Astrocyte of the cerebellum (primary cell): ENCODE measurements at places on chromosomes 2 and 18.

- DNase-seq = peak; percentile 18
These were observed 459.9 kb upstream of the CELF4 start for GRCh38 chr18:38025433-38026038.

DNA sequence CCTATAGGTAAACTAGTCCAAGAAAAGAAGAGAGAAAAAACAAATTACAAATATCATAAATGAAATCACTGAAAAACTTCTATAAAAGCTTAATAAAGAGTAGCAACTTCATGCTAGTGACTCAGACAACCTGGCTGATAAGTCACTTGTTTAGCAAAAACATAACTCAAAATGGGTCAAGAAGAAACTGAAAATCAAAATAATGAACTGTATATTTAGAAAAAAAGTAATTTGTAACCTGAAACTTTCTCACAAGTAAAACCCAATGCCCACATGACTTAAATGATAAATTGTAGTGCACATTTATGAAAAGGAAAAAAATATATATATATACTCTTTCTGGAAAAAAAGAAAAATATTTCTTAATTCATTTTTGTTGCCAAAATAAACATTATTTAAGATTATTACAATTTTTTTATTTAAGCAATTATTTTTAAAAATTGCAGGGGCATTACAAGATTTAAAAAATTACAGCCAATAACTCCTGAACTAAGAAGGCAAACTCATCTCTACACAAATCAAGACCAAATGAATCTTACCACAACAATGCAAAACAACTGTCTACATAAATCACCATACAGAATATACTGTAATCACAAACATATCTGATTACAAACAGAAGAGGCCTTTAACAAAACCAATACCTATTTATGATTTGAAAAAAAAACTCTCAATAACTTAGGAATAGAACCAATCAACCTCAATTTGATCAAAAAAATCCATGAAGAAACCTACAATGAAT lies 406.3 kb downstream of the CDH7 start:
- DNase-seq = no peak

DNA sequence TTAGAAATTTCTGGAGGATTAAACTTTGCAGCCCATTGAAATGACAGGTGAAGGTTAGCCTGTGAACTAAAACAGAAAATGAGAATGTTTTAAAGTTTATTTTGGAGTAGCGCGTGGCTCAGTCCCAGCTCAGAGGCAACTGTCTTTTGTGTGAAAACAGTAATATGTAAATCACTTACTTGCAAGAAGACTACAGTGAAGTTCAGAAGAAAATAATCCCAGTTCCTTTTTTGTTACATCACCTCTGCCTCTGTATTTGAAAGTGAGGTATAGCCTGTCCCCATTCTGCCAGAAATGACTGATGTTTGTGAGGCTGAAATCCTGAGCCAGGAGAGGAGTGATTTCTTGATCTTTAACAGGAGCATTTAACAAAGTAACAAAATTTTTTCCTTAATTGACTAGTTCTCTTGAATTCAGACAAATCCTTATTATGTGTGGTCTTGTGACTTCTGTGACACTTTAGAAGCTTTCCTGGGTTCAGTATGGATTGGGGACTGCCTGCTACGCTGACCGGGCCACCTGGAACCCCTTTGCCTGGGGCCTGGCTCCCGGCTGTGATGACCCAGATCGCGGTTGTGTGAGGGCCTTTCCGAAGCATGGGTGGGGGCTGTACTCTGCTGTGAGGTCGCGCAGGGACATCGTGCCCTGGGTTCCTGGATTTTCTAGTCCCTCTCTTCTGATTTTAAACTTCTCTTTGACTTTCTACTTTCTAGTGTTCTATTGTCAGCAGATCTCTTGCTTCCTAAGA lies 24.3 kb downstream of the TRAPPC12 start:
- DNase-seq = no peak

- DNase-seq = peak; percentile 75
These were observed 81.7 kb downstream of the BCL2L11 start for GRCh38 chr2:111202266-111203040.

DNA sequence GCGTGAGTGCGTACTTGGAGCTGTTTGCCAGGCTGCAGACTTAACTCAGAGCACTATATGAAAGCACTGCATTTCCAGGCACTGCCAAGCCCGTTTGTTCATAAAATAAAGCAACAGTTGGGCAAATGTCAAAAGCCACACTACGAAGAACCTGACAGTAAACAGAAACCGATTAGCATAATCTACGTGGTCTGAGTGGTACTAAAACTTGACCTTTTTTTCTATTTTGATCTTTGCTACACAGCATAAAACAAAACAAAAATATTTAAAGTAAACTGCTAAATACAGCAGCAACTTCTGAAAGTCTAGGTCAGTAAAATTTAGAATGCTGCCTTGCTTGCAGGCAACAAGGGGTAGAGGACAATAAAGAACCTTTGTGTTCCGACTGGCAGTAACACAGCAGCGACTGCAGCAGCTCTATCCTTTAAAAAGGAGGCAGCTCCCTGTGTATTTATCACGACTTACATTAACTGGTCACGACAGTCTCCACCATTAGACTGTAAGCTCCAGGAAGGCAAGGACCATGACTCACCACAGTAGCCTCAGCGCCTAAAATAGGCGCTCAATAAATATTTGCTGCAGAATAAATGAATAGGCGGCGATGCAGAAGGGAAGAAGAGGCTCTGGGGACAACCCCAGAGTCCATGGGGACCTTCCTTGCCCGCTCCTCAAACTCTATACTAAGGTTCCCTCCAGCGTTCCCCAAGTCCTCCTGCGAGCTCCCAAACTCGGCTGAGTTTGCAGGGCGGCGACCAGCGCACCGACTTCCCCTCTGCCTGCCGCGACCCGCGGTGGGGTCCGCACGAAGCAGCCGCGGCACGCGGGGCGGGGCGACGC lies 902 bp downstream of the SS18 start:
- DNase-seq = peak; percentile 8

- no peak for DNase-seq
These were observed 69.9 kb upstream of the DLX2 start for GRCh38 chr2:172172513-172173173.

- DNase-seq = no peak
These were observed 35.4 kb downstream of the PSD4 start for GRCh38 chr2:113209011-113209645.

- DNase-seq = peak; percentile 34
These were observed 773.9 kb upstream of the LRATD1 start for GRCh38 chr2:13858626-13859025.

- no peak for DNase-seq
These were observed 1.9 kb downstream of the FIGN start for GRCh38 chr2:163733956-163734355.

DNA sequence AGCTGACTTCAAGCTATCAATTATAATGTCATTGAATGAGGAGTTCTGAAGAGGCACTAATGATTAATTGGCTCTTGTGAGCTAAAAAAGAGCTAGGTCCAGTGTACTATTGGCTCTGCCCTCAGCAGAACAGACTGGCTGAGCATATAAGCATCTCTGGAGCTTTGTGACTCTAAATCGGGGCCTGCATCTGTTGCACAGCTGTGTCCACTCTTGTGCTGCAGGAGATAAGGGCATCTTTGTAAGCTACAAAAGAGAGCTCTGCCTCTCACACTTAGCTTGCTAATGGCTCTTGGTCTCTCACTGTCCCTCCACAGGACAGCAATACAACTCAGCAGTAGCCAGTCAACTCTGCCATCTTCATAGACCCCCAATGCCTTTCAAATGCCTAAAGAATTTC lies 61.5 kb upstream of the L3MBTL4 start:
- no peak for DNase-seq

DNA sequence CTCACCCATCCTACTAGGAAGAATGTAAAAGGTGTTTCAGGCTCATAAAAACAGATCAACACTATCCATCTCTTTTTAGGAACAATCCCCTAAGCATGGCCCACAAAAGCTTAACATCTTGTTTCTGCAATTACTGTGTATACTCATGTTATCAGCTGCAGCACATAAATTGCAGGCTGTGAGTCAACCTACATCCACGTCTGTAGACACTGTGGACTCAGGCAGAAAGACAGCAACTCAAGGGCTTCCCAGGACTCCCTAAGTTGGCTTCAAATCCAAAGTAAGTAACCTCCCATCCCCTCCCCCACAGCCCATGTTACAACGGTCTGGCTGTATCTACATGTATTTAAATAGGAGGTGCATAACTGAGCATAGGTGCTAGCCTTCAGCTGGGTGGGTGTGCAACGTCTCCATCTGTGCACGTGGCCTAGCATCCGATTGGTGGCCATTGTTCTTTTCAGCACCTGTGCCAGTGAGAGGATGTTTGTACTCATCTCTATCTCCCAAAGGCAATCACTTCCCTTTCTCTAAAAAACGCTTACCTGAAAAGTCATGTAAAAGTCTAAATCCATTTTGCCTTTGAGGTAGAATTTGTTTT lies 30.1 kb downstream of the UXS1 start:
- no peak for DNase-seq

DNA sequence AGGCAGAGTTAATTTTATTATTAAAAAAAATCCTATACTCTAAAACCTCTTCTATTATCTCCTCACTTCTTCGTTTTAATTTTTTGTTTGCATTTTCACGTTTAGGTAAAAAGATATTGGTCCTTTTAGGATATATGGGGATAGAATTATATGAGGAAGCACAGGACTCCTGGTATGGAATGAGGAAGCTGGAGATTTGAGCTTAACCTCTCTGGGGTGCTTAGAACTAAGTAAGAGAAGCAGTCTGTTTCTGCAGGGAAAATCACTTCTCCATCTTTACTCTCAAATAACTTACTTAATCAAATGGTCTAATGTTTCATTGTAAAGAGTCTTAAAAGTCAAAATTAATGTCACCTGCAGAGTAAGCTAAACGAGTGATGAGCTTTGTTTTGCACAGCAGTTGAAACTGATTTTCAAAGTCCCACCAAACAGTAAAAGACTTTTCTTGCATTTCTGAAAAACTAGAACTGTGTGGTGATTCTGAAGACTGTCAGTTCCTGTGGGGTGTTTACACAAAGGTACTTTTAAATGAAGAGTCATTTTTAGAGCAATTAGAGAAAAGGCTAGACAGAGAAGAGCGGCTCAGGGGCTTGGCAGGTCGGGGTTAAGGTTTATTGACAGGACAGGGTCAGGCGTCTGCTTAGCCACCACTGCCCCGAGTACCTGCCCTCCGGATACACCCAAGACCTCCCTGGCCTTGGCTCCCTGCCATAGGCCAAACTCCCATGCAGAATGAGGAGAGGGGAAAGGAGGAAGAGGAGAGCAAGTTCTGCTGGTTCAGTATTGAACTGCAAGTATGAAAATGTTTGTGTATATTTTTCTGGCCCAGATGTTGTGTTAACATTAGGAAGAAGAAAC lies 21.6 kb downstream of the METAP1D start:
- DNase-seq = no peak

DNA sequence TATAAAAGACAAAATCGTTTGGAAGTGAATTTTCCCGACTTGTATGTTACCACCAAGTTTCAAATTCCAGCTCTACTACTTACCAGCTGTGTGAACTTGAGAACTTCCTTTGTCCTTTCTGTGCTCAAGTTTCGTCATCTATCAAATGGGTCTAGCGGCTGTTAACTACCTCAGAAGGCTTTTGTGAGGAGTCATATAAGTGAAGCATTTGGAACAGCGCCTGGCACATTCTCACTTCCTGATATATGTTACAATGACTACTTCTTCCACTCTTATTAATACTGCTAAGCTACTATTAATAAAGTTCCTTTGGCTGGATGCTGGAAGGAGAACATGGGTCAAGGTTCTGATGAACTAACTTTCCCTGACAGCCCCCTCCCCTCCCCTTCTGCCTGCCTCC lies 104.5 kb downstream of the MEIS1 start:
- no peak for DNase-seq

DNA sequence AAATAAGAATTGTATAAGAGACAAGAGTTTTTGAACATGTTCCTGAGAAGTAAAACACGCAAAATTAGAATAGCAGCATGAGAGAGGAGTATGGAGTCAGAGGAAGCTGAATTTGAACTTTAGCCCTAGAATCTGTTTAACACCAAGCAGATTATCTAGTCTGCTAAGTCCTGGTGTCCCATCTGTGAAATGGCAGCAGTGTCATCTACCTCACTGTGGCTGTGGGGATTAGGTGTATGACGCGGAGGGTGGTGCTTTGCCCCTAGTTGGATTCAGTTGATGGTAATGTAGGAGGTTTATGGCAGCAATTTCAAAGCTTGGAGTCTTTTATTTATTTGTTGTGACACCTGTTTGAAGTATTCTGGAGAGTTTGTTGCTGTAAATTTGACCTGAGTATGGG lies 79.2 kb downstream of the ZNF532 start:
- DNase-seq = no peak

DNA sequence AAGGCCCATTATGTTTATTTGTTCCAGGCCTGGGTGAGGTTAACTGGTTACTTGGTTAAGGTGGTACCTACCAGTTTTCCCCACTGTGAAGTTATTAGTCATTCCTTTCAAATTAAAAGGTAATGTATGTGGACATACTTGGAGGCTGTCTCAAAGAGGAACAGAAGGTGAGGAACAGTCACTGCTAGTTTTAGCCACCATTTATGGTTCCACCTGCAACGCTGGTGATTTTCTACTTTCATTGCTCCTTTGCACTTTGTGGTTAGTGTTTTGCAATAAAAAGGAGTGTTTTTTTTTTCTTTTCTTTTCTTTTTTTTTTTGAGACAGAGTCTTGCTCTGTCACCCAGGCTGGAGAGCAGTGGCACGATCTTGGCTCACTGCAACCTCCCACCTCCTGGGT lies 6.1 kb upstream of the ST6GAL2 start:
- no peak for DNase-seq

DNA sequence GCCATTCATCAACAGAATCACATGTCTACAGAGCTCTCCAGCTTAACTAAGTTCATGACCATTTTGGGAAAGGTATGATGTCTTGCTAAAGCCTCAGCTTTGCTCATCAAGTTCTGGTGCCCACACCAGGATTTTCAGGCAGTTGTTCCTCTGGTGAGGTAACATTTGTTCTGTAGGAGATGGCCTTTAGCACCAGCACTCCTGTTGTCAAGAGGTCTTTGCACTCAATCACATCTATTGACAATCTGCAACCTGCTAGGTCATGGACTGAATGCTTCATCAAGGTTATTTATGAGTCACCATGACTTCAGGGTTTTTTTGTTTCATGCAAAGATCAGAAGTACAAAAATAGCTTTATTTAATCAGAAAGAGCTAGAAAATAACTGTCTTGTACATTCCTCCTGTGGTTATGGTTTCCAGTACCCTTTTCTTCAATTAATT lies 36.6 kb upstream of the VIT start:
- DNase-seq = no peak
